Suppressor macrophage treated with lipopolysaccharide for 4 hours (primary cell): ENCODE measurements at places on chromosomes 7 and 10.
A peak's percentile ranks its signal among the peaks of the same experiment; 100 is the strongest.

DNA sequence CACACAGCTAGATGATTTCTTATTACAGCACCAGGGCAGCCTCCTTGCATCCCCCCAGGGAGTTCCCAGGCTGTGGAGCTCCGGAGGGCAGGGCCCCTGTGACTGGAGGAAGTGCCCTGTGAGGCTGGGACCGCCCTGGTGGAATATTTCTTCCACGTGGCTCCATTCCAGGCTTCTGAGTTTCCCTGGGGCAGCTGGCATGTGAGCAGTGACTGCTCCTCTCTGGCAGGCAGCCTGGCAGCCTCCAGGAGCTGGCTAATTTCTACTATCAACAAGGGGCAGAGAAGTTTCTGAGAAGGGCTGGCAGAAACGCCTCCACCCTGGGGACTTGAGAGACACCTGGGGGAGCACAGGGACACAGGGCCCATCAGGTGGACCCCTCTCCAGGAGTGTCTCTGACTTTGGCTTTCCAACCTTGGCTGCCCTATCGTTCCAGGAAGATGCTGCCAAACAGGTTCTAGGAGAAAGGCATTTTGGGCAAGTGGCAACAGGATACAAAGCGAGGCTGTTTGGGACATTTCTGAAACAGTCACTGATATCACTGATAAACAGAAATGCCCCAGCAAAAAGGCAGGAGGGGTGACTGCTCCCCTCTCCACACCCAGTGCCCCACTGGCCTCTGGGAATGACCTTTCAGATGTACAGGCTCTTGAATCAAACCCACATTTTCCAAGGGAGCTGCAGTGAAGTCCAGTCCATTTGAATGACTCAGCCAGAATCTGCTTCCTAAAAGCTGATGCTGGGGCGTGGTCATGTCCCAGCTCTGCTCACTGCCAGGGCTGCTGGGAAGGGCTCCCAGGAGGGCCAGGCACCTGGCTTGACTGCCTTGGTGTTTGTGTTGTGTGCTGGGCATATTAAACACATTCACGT, 16.1 kb downstream of the MYOF start:
- DNase-seq: peak; percentile 57

DNA sequence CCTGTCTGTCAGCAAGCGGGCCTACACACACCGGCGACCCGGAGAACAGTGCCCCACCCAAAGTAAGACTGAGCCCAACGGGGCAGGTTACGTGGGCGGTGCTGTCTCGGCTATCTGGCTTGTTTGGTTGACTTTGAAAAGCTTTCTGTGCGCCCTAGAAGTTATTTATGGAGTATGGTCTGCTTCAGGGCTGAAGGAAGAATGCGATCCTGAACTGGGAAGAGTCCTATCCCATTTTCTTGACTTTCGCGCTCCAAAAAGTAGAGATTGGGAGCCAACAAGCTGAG, 1.5 kb downstream of the INA start:
- no peak for DNase-seq

GRCh38 chr7:8254215-8254614, 7.8 kb downstream of the ICA1 start:
- no peak for DNase-seq

DNA sequence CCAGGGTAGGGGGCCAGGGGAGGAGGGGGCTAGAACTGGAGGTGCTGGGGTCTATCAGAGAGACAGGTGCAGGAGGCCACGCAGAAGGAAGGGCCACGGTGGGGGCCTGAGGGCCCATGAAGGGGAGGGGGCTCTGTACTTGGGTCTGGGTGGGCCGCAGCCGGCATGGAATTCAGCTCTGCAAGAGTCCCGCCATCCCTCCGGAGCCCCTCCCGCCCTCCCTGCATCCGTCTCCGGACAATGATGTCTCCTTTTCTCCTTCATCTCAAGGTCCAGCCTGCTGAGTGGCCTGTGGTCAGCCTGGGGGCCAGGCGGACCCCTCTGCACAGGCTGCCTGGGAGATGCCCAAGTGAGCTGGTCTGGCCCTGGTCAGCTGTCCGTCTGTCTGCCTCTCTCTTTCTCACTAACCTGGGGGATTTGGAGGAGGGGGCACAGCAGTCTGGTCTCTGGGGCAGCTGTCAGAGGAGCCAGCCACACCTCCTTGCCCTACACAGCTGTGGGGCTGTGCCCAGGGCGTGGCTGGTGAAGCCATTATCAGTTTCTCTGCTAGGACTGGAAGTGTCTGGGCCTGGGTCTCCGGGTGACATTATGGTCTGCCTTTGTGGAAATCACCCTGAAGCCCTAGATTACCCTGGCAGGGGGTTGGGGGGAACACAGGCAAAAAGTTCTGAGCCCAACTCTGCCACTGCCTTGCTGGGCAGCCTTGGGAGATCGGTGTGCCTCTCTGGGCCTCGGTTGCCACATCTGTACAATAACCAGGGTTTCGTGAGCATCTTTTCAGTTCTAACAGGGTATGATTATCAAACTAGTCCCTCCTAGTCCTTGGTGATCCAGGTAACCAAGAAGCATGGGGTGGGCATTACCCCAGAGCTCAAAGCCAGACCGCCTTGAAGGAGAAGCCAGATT, 19.0 kb upstream of the HSPB1 start:
- DNase-seq: no peak

DNA sequence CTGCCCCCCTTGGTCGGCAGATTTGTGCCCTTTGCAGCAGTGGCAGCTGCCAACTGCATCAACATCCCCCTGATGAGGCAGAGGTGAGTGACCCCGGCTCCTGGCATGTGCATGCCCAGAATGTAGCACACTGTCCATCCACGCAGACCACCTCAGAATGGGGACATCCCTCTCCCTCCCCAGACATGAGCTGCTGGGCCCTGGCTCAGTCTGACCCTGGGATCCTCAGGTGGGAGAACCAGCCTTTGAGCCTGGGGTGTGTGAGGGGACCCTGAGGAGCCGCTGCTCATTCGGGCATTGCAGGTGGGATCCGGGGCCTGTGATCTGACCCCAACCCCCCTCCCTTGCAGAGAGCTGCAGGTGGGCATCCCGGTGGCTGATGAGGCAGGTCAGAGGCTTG, 5.7 kb downstream of the SFXN3 start:
- DNase-seq: no peak
